Motor neuron (in vitro differentiated cells): ENCODE measurements at places on chromosomes 2 and 18. TPM values are rescaled to one million over a fixed set of nuclear protein-coding genes. Genes with fewer than 3 reads are reported as not detected.

HOXD8 gene
- 26.9 and 28.2 TPM in 2 replicates for total RNA-seq

CROCC2 gene
- 1.9 and 3.4 TPM in 2 replicates for total RNA-seq

COPS7B gene
- total RNA-seq, result 31.4 and 34.1 TPM in 2 replicates

EPB41L3 gene
- total RNA-seq, result 35.2 and 39.0 TPM in 2 replicates

NOSTRIN gene
- 0.11 and 0.44 TPM in 2 replicates for total RNA-seq

SLC9A4 gene
- total RNA-seq, result not detected in 2 replicates

LONRF2 gene
- total RNA-seq, result 16.1 and 19.5 TPM in 2 replicates

SLC4A3 gene
- 6.7 and 8.4 TPM in 2 replicates for total RNA-seq

CSRNP3 gene
- total RNA-seq, result 39.1 and 43.2 TPM in 2 replicates

- no peak for ATAC-seq
Measured at GRCh38 chr2:16816016-16816415, 150.4 kb upstream of the CYRIA start.

DNA sequence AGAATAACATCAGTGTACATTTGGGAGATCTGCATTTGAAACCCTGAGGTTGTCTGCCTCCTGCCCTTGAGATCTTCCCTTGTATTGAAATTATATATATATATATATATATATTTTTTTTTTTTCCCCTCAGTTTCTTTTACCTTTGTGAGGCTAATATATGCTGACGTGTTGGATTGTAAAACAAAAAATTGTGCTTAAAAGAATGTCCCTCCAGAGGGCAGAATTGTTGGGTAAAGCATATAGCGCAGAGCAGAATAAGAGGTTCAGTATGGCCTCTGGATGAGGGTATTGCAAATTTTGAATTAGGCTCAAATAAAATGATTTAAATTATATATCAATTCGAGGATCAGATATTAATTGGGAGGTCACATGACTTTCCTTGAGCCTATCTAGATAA lies 12.4 kb downstream of the NABP1 start:
- ATAC-seq, result no peak

- ATAC-seq, result no peak
Measured at GRCh38 chr2:33839791-33840190, 240.7 kb upstream of the FAM98A start.

- ATAC-seq, result no peak
Measured at GRCh38 chr2:42932271-42933151, 140.1 kb upstream of the HAAO start.

GRCh38 chr2:229943770-229944449 lies 21.6 kb downstream of the FBXO36 start:
- ATAC-seq, result no peak

DNA sequence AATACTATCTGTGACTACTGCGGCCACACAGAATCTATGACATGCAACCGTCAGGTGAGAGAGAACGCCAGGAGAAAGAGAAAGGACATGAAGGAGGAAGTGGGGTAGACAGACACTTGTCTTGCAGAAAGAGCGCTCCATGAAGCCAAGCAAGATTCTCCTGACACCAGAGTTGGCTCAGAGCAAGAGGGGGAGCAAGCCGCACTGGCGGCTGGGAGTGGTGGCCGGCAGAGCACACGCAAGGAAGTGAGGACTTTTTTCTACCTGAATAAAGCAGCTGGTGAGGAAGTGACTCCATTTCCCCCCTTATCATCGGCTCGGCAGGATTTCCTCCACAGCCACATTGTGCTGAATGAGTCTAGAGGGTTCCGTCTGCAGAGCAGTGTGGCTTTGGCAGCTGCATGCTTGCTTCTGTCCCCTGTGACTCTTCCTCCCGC lies 181.6 kb downstream of the BCL2 start:
- ATAC-seq, result no peak

- no peak for ATAC-seq
Measured at GRCh38 chr2:158719403-158719802, 75.7 kb upstream of the DAPL1 start.

- ATAC-seq, result peak; percentile 99
Measured at GRCh38 chr18:8912348-8913326, 189.9 kb upstream of the NDUFV2 start.

GRCh38 chr2:234343372-234343771 lies 153.5 kb downstream of the ARL4C start:
- no peak for ATAC-seq

GRCh38 chr2:102301867-102302362 lies 9.4 kb upstream of the IL1RL1 start:
- ATAC-seq, result no peak

DNA sequence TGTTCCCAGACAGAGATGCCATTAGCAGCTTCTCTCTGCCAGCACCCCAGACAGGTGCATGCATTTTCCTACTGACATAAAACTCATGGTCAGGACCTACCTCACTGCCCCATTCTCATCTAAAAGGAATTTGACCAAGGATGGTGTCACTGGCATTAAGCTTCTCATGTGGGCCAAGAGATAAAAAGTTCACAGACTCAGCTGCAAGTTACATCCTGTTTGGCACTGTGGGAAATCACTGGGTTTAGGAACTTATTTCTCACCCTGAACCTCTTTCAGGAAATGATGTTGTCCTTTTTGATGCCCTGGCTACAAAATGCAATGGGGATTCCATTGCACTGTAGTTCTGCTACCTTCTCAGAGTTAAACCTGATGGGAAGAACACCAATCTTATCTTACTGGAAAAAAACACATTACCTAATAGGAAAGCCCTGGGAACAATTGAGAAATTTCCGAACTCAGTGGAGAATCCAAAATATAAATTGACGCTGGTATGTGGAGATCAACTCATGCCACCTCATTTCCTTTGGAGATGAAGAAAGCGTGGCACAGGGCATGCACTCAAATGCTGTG lies 252.1 kb upstream of the COPS8 start:
- no peak for ATAC-seq

GRCh38 chr2:174924061-174924693 lies 81.0 kb downstream of the CHN1 start:
- peak; percentile 30 for ATAC-seq

- peak; percentile 80 for ATAC-seq
Measured at GRCh38 chr18:49500201-49500921, 13.3 kb upstream of the C18orf32 start.

- no peak for ATAC-seq
Measured at GRCh38 chr2:223894968-223895367, 50.2 kb downstream of the WDFY1 start.

GRCh38 chr2:215811003-215811402 lies 202.3 kb downstream of the MREG start:
- ATAC-seq, result no peak

- no peak for ATAC-seq
Measured at GRCh38 chr18:7017013-7017412, 100.6 kb downstream of the LAMA1 start.

GRCh38 chr2:215906458-215906857 lies 106.9 kb downstream of the MREG start:
- ATAC-seq, result no peak
